ENCODE measurements at places on chromosomes 7 and 10. TPM values are rescaled to one million over a fixed set of nuclear protein-coding genes. Genes with fewer than 3 reads are reported as not detected.

Gene AIFM2
- total RNA-seq, result 6.8 TPM

Gene RBM17
- total RNA-seq, result 60.8 TPM

Gene AOAH
- total RNA-seq, result not detected

Gene SOSTDC1
- not detected for total RNA-seq

Gene PTPRN2
- 1.7 TPM for total RNA-seq

Gene GJD4
- not detected for total RNA-seq

Gene NUDT13
- total RNA-seq, result 1.4 TPM

Gene TRIM56
- 12.8 TPM for total RNA-seq

Gene WEE2
- not detected for total RNA-seq

Gene PIK3CG
- 0.19 TPM for total RNA-seq

Gene GRB10
- 60.4 TPM for total RNA-seq

Gene BLNK
- not detected for total RNA-seq

Gene SLC39A12
- total RNA-seq, result not detected

Gene CALML3
- total RNA-seq, result not detected

Gene COBL
- total RNA-seq, result not detected

Gene PNLIP
- total RNA-seq, result not detected

Gene RET
- total RNA-seq, result 0.58 TPM

Gene TUBGCP2
- 39.2 TPM for total RNA-seq

Gene NPC1L1
- under 0.01 TPM for total RNA-seq

Gene SUN3
- total RNA-seq, result not detected

Gene SNCG
- total RNA-seq, result 36.1 TPM

Gene FIGNL1
- total RNA-seq, result 45.4 TPM

Gene MYOF
- total RNA-seq, result 231 TPM

Gene ASB10
- total RNA-seq, result not detected

Gene KIF11
- 42.0 TPM for total RNA-seq

Gene C10orf67
- 0.19 TPM for total RNA-seq

Gene ABCB4
- 0.28 TPM for total RNA-seq

Gene PON1
- not detected for total RNA-seq

Gene SLC13A1
- not detected for total RNA-seq

Gene PAPOLB
- 0.19 TPM for total RNA-seq

Gene SGCE
- 166 TPM for total RNA-seq

Gene BTBD16
- under 0.01 TPM for total RNA-seq

Gene ITPRID1
- not detected for total RNA-seq

Gene CPA1
- not detected for total RNA-seq

Gene SEC24C
- 37.8 TPM for total RNA-seq

Gene CABCOCO1
- total RNA-seq, result not detected

Gene KIAA1217
- total RNA-seq, result 2.3 TPM

Gene CALCR
- total RNA-seq, result not detected

Gene DLX5
- not detected for total RNA-seq

Gene GDF10
- 2.0 TPM for total RNA-seq

Gene NUTM2E
- under 0.01 TPM for total RNA-seq

Gene MSMB
- not detected for total RNA-seq

Gene SLC26A3
- not detected for total RNA-seq

Gene GNGT1
- total RNA-seq, result not detected

Gene OGA
- 132 TPM for total RNA-seq

Gene WASHC2C
- total RNA-seq, result 14.4 TPM

Gene OR6B1
- total RNA-seq, result not detected

Gene NODAL
- total RNA-seq, result not detected
